ENCODE measurements at places on chromosomes 3 and 15. TPM values are rescaled to one million over a fixed set of nuclear protein-coding genes. Genes with fewer than 3 reads are reported as not detected.

DNA sequence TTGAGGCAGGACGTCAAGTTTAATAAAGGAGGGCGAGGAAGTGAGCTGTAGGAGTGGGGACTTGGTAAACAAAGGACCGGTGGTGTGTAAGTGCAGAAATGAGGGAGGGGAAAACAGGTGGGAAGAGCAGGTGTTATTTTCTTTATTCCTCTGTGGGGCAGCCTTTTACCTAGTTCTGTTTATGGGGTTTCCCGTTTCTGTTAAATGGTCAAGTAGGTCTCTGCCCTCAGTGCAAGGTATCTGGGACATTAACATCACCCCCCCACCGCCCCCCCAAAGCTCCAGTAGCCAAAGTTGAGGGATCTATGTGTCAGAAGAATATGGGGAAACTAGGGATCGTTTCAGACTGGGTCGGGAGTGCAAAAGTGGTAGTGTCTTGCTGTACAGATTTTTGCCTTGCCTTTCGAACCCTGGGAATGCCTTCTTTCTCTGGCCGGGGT lies 893 bp downstream of the MGA start:
- no peak for DNase-seq

GRCh38 chr15:65918357-65918920 lies 49.1 kb downstream of the RAB11A start:
- no peak for DNase-seq

GRCh38 chr3:39166134-39166710 lies 12.8 kb upstream of the CSRNP1 start:
- no peak for DNase-seq

- no peak for DNase-seq
Observed at GRCh38 chr3:159824333-159824732, 164.3 kb upstream of the IL12A start.

GRCh38 chr15:73319460-73320245 lies 49.1 kb downstream of the HCN4 start:
- no peak for DNase-seq

DNA sequence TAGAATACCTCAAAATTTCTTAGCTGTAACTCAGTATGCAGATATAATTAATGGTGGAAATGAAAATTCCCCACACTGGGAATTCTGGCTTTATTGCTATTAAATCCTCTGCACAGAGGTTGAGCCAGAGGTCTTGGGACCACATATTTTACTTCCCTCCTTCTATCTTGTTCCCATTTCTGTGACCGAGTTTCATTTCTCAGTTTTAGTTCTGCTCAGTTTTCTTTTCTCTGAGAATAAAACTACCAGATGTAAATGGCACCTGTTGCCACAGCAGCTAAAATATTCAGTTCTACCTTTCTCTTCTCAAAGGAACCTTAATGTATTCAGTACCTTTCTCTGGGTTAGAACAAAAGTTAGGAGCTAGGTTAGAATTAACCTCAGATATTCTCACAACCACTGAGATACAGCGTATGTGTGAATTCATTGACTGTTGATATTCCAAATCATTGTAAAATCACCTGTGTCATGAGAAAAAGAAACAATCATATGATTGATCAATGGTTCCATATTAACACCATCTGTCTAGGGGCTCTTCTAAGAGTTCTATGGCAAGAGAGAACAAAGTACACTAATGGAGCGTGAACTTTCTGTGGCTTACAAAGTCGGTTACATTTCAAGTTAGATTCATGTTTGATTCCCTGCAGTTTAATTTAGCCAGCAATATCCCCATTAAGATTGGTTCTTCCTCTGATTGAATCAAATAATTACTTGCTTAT lies 374.1 kb downstream of the EFHB start:
- DNase-seq = no peak

DNA sequence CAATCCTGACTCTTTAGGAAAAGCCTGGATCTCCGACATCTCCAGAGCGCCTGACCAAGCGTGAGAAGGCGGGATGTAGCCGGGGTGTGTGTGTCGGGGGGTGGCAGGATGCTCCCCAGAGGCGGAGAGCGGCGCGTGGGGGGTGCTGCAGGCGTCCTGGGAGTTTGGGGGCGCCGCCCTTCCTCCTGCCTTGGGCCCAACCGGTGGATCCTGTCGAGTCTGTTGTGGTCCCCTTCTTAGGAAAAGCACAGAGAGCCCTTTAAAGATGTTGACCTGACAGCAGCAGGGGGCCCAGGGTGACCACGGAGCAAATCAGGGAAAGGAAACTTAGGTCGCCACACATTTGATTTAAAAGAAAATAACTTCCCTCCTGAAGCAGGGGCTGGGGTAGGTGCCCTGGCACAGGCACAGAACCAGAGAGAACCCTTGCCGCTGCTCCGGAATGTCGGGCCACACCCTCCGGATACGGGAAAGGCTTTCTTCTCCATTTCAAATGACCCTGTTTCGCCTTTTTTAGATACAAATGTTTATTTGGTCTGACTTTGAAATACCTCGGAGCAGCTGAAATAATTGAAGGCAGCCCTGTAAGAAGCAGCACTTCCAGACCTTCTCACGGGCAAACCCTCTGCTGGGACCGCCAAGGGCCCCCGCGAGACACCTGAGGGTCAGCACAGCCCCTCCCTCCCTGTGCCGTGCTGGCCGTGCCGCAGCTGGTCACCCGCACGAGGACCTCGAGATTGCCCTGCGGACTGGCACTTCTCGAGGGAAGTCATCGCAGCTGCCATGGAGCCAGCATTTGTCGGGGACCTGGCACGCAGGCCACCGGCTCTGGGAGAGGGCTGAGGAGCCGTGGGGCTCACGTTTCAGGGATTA lies 102.9 kb upstream of the KLF13 start:
- DNase-seq = peak; percentile 84

DNA sequence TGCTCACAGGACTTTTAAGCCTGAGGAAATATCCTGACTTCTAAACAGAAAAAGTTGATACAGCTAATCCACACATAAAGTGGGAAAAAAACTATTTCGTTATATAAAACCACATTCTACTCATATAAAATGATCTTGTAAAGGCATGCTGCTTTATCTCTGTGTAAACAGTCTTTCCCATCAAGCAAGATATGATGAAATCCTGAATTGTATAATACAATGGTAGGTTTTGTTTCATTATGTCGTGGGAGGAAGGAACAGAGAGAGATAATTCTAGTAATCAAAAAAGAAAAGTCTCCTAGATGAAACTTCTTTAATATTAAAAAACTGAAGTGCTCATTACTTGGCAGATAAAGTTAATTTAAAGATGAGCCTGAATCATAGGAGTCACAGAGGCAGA lies 92.6 kb upstream of the SNTN start:
- no peak for DNase-seq

DNA sequence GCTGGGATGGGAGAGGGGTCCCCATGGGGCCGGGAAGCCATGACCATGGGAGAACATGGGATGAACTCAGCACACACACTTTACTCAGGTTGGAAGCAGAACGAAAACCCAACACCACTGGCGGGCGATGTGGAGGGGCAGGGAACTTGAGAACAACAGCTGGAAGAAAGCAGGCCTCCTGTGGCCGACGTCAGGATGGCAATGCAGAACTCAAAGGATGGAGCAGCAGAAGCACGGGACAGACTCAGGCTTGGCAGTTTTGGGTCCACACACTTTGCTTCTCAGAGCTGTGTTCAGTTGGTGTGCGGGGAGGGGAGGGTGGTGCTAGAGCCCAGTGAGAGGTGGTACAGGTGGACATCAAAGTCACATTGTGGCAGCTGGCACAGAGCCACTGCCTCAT lies 80.7 kb downstream of the SEC22A start:
- DNase-seq = no peak

DNA sequence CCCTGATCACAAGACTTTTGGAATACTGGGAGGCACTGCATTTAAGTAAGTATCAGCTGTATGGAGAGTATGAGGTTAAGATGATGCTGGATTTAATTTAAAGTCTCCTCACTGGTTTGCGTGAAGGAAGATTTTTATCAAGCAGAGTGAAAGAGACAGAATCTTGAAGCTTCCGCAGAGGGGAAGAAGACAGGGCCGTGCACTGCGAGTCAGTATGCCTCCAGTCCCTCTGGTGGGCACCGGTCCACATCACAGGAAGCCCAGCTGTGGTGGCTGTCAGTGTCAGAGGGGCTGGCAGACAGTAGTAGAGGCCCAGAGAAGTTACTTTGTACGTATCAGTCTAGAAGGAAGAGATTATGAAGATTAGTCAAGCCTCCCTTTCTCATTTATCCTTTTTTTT lies 379.0 kb upstream of the TPRG1 start:
- DNase-seq = no peak

DNA sequence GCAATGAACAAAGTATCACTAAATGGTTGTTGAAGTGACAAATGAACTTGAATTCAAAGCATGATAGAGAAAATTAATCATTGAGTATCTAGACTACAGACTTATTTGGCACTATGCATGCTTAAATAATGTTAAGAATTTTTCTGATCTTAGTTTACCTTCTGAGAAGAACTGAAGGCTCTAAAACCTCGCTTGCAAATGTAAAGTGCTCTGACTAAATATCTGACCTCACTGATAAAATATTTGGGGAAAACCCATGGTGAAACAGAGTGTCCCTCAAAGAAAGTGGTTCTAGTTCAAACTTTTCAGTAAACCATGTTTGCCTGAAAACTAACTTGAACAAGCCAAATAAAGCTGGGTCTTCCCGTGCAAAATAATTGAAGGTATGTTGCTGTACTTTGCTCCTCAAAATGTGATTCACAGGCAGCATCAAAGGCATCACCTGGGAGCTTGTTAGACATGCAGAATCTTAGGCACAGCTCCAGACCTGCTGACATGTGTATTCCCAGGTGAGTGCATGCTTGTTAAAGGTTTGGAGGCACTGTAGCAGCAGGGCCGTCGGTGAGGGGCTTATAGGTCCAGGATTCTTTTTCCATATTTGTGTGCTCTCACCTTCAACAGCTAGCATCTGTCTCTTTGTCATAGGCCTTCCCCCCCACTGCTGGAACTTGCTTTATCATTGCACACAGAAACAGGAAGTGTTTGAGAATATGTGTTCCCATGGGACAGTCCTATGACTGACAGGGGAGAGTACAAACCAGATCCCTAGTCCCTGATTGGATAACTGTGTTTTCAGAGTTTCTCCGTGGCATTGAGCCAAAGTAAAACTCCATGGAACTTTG lies 524.2 kb upstream of the LMCD1 start:
- DNase-seq = no peak

DNA sequence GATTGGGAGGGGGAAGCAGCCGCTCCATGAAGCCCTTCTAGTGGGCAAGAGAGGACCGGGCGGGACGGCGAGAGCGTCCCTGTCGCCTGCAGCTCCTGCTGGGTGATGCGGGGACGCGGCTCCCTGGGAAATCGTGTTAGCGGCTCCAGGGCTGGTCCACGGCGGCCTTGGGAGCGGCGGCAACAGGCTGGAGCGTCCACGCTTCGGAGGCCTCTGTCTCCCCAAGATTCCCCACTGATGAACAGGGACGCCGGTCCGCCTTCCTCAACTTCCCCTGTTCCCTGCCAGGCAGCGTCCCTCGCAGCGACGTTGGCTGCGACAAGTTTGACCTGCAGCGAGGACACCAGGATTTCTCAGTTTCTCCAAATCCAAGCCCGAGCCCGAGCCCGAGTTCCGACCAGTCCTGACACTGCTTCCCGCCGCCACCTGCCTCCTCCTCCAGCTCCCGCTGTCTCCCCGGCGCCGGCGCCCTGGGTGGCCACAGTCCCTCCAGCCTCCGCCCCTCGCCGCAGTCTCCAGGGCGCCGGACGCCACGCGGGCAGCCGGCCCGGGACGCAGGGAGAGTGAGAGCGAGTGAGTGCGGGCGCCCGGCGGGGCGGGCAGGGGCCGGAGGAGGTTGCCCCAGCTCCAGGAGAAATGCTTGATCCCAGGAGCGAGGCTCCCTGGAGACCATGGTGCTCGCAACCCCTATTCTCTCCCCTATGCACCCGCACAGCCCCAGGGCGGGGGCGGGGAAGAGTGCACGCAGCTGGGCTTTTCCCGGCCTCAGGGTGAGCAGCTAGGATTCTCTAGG lies 78.1 kb upstream of the RNF7 start:
- DNase-seq = peak; percentile 62

DNA sequence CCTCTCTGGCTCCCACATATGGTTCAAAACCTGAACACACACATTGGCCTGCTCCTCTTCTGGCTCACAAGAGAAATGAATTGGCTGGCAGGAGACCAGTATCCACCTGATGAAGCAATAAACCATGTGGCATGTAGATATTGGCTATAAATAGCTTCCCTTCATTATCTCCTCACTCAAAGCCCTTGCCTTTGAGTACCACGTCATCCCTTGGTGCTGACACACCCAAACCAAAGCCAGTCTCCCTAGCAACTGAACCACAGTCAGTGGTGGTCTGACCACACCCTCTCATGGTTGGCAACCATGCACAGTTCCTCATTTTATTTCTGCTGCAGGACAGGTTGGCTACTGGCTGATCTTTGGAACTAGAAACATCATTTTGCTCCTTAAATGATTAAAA lies 98.8 kb downstream of the ZNF621 start:
- peak; percentile 28 for DNase-seq

DNA sequence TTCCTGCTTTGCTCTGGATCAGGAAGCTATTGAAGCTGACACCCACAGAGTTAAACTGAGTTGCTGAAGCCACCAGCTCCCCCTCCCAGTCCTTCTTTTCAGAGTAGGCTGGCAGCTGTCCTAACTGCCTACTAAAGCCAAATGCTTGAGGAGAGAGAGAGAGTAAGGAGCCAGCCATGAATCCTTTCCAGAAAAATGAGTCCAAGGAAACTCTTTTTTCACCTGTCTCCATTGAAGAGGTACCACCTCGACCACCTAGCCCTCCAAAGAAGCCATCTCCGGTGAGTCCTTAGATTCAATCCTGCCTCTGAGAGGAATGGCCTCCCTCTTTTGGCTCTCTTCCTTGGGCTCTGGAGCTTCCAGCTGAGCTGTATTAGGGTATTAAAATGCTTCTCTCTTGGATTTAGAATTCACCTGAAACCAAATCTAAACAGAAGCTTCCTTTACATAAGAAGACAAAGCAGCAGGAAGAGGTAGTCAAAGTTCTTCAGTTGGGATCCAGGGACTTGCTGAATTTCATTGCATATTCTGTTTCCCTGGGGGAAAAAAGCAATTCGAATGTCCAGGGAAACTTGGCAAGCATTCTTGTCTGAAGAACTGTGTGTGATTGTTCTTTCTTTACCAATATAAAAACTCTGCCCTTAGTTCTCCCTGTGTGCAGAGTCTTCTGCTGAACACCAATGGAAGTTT lies at the start of gene SLC15A2:
Gene SLC15A2, plus strand, starts transcription at position 101 of the 690 bp plus-strand sequence. Its CDS starts 76 bp downstream, at position 177.
- DNase-seq = peak; percentile 57

- DNase-seq = no peak
Observed at GRCh38 chr15:26259581-26259980, 396.5 kb upstream of the ATP10A start.

DNA sequence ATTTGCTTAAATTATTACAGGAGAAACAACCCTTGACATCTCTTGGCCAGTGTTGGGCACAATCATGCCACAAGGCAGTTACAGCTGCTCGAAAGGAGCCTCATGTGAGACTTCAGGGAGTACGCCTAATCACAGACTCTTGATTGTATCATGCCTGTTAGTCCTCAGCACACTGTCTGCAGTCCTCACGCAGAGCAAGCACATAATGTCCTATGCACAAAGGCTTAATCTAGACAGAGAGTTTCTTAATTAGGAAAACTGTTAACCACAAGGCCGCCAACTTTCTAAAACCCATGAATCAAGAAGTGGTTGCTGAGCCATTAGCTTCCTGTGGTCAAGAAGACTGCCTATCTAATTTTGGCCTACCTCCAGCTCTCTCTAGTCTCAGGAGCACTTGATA lies 172.0 kb downstream of the UNC13C start:
- no peak for DNase-seq

GRCh38 chr3:72998466-72998865 lies 1.9 kb downstream of the PPP4R2 start:
- DNase-seq = no peak

TUBGCP5 gene
- 24.5 TPM for total RNA-seq

AADAC gene
- total RNA-seq = 3.5 TPM

LDHAL6B gene
- 2.1 TPM for total RNA-seq

MAP6D1 gene
- total RNA-seq = not detected

LMAN1L gene
- total RNA-seq = not detected

P4HTM gene
- 47.4 TPM for total RNA-seq

GOLGA6B gene
- not detected for total RNA-seq

Data from upper lobe of left lung (tissue), 6 donors.